H1 (cell line): ENCODE measurements at places on chromosomes 4 and X. TPM values are rescaled to one million over a fixed set of nuclear protein-coding genes. Genes with fewer than 3 reads are reported as not detected.

DNA sequence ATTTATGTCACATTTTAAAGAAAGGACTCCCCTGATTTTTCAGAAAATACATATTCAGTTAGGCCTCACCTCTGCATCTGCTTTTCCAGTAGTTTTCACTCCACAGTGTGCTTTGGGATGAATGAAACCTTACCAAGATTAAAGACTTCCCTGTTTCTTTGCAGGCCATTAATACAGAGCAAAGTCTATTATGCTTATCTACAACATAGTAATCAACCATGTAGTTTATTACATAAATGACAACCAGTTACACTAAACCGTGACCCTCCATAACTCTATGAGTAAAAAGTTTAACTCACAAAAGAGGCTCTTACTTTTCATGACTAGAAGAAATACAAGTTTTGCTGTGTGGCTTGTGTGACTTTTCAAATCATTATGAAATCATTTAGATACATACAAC lies 2.3 kb downstream of the LRRC66 start:
- peaks cover 7% of the 10 kb centered on the region; the same call in 1 of the 2 replicates for H3K36me3 ChIP-seq
- H3K27ac ChIP-seq: no peak overlapping the region
- no peak overlapping the region for H3K4me3 ChIP-seq
- H3K4me1 ChIP-seq: no peaks in the 10 kb centered on the region

DNA sequence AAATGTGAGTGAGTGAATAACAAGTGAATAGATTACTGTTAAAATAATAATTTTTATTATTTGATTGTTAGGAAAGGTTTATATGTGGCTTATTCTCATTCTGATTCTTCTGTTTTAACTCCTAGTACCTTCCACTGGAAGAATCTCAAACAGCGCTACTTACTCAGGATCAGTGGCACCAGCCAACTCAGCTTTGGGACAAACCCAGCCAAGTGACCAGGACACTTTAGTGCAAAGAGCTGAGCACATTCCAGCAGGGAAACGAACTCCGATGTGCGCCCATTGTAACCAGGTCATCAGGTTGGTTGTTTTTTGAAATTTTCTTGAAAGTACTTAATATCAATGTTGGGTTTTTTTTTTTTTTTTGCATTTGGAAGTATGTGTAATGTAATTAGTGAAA lies 117.6 kb upstream of the BMPR1B start:
- H3K27ac ChIP-seq: no peak overlapping the region
- H3K36me3 ChIP-seq: no peaks in the 10 kb centered on the region
- no peaks in the 10 kb centered on the region for H3K27me3 ChIP-seq
- no peak for DNase-seq
- no peak overlapping the region for H3K4me3 ChIP-seq

DNA sequence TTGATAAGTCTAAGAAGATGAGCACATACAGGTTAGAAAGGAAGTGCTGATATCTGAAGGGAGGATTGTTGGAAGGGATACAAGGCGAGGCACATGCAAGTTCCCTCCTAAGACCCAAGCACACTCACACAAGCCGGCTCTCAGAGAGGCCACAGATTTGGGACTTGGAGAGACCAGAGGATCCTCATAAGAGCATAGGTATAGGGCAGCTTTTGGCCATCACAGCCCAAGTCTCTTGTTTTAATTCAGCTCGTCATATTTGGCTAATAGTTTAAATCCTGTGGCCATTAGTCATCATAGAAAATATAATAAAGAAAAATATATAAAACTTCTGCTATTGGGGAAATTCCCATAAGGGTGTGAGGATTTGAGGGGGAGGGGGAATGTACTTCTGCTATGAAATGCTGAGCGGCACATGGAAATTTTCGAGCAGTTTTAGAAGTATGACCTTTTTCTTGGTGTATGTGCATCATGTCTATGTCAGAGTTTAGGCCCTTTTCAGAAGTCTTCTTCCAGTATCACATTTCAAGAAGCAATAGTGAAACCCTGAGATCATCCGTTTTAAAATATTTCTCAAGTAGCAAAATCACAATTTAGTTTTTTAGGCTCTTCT lies 97.7 kb downstream of the NFKB1 start:
- H3K27me3 ChIP-seq: no peaks in the 10 kb centered on the region
- DNase-seq: no peak
- H3K27ac ChIP-seq: no peak overlapping the region
- H3K36me3 ChIP-seq: no peaks in the 10 kb centered on the region
- no peak overlapping the region for H3K4me3 ChIP-seq
- H3K4me1 ChIP-seq: no peaks in the 10 kb centered on the region

DNA sequence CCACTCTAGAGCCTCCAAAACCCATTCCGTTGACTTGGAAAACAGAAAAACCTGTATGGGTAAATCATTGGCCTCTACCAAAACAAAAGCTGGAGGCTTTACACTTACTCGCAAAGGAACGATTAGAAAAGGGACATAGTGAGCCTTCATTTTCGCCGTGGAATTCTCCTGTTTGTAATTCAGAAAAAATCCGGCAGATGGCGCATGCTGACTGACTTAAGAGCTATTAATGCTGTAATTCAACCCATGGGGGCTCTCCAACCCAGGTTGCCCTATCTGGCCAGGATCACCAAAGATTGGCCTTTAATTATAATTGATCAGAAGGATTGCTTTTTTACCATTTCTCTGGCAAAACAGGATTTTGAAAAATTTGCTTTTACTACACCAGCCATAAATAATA lies 60.8 kb downstream of the ZNF732 start:
- no peak overlapping the region for H3K4me3 ChIP-seq
- peak; percentile 39 for DNase-seq
- H3K36me3 ChIP-seq: peaks cover 13% of the 10 kb centered on the region; the same call in 1 of the 2 replicates
- no peaks in the 10 kb centered on the region for H3K4me1 ChIP-seq
- H3K27ac ChIP-seq: no peak overlapping the region

- H3K4me3 ChIP-seq: no peak overlapping the region
- H3K27me3 ChIP-seq: no peaks in the 10 kb centered on the region
- no peak overlapping the region for H3K27ac ChIP-seq
These were observed 109.4 kb downstream of the SMIM20 start for GRCh38 chr4:26023203-26023972.

DNA sequence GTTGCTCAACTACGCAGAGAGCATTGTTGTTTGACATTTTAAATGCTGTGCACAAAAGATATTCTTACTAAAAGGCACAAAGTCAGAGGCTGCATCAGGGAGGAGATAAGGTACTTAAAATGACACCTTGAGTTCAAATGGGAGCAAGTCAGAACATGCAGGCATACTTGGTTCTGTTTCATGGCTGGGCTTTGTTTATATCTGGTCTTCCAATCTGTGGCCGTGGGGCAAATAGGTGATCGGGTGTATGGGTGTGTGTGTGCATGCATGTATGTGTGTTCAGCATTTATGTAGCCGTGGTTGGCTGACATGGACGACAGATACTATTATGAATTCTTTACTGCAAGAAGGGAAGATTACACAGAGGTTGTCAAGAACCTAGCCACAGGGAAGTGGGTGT lies 106.1 kb downstream of the RASL11B start:
- DNase-seq: no peak
- no peaks in the 10 kb centered on the region for H3K36me3 ChIP-seq
- H3K27me3 ChIP-seq: no peaks in the 10 kb centered on the region
- no peaks in the 10 kb centered on the region for H3K4me1 ChIP-seq
- no peak overlapping the region for H3K4me3 ChIP-seq

DNA sequence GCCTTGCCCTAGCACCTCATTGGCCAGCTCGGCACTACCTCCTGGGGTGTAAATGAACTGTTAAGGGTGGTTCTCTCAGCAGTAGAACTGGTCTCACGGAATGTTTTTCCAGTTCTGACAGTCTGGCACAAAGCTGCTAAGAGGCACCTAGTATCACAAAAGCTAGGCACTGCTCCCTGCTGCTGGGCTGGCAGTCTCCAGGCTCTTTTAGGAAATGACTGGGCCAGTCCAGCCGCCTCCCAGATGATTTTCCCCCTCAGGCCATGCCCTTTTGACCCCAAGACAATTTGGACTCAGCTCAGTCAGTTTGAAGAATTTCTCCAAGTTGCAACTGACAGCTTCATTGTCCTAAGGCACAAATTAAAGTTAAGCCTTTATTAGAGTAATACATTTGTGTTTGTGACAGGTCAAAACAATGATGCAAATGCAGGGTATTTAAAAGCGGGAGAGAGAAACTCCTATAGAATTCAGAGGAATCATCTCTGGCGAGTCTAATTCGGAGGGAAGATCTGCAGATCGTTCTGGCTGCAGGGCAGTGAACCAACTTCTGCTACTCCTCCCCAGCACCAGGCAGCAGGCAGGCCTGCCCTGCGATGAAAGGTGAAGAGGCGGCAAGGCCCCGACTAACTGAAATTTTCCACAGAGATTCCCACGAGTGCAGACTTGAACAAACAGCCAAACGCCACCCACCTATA lies 7.9 kb downstream of the FRMD7 start:
- no peak for DNase-seq
- no peak overlapping the region for H3K27ac ChIP-seq
- no peaks in the 10 kb centered on the region for H3K36me3 ChIP-seq

- no peak overlapping the region for H3K4me3 ChIP-seq
- no peak overlapping the region for H3K27ac ChIP-seq
- no peak for DNase-seq
- H3K36me3 ChIP-seq: no peaks in the 10 kb centered on the region
- no peaks in the 10 kb centered on the region for H3K27me3 ChIP-seq
These were observed 5.1 kb upstream of the RBM41 start for GRCh38 chrX:107123750-107124149.

- DNase-seq: no peak
- no peaks in the 10 kb centered on the region for H3K27me3 ChIP-seq
- no peak overlapping the region for H3K27ac ChIP-seq
- no peaks in the 10 kb centered on the region for H3K36me3 ChIP-seq
These were observed 53.1 kb downstream of the RAB28 start for GRCh38 chr4:13430834-13431568.

- H3K27me3 ChIP-seq: no peaks in the 10 kb centered on the region
- no peak for DNase-seq
- no peaks in the 10 kb centered on the region; the same call in 1 of the 2 replicates for H3K4me1 ChIP-seq
- H3K4me3 ChIP-seq: no peak overlapping the region
- no peaks in the 10 kb centered on the region for H3K36me3 ChIP-seq
These were observed 56.9 kb downstream of the ACOX3 start for GRCh38 chr4:8383451-8384160.

DNA sequence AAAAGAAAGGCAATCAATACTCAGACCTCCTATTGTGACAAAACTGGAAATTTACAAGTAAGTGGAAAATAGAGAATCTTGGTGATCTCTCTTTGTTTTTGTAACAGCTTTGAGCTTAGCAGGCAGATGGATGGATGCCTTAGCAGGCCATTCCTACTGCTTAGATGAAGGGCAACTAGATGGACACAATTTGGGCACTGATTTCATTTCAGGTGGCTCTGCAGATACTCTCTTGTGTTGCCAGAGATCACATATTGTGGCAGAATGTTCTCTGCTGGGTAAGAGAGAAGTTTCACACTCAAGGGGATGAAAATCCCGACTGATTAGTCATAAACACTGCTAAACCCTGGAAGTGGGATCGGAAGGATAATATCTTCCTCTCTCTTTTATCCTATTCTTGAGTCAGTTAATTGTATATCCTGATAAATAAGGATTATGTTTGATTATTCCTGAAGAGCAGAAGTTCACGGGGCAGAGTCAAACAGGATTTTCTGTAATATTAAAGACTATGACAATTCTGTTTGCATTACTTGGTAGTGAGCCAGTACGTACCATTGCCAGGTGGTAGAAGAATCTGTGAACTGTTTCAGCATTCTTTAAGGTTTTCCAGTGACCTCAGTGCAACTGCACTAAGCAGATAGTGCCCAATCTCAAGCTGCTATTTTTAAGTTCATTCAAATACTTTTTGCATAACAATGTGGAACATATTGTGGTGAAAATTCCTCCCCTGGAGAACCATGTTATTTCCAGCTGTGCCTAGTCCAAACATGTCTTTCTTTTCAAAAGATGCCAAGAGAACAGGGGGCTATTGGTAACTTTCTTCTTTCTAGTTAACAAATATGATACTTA lies 974.3 kb downstream of the FSTL5 start:
- H3K27ac ChIP-seq: no peak overlapping the region
- H3K36me3 ChIP-seq: no peaks in the 10 kb centered on the region
- no peak for DNase-seq
- no peaks in the 10 kb centered on the region for H3K27me3 ChIP-seq

DNA sequence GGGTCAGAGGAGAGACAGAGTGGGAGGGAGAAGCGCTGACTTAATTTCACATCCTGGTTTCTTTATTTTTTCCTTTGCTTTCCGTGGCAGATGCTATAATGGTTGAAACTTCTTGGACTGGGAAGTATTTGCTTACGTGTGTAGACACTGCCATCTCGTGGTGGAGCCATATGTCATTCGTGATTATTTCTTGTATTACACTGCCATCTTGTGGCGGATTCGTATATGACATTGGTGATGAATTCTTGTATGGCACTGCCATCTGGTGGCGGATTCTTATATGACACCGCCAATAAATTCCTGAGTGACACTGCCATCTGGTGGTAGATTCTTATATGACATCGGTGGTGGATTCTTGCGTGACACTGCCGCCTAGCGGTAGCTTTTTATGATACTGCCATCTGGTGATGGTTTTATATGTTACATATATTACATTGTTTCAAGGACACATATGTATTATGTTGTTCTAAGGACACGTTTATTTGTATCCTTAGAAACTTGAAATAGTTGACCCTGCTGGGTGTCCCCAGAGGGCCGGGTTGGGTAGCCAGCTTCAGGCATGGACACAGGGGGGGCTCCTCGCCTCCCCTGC lies 37.3 kb upstream of the CLCN4 start:
- H3K36me3 ChIP-seq: 0 out of 2 replicates have a peak, but pooled peaks cover 3% of the 10 kb centered on the region
- no peaks in the 10 kb centered on the region for H3K27me3 ChIP-seq
- no peaks in the 10 kb centered on the region for H3K4me1 ChIP-seq
- H3K4me3 ChIP-seq: no peak overlapping the region
- peak; percentile 60 for DNase-seq
- no peak overlapping the region for H3K27ac ChIP-seq

DNA sequence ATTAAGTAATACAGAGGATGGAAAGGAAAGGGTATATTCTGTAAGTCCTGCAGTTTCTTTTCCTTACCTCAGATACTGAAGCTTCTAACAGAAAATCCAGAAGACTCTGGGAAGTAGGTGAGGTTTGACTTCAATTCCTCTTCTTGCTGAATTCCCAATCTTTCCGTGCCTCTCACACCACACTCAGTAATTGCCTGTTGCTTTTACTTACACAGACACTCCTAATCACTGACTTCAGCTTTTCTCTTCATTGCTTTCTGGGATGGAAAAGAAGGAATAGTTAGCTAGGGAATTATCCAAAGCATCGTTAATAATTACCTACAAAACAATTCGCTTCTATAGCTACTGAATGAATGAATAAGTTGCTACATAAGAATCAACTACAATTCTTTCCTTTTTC lies 163.6 kb downstream of the FBXO8 start:
- H3K27me3 ChIP-seq: no peaks in the 10 kb centered on the region
- no peaks in the 10 kb centered on the region for H3K4me1 ChIP-seq
- DNase-seq: no peak
- no peak overlapping the region for H3K4me3 ChIP-seq

The HMGB3 gene
- 340 and 346 TPM in 2 replicates for total RNA-seq

The ODAPH gene
- not detected in 2 replicates for total RNA-seq

The TLR7 gene
- total RNA-seq: not detected in 2 replicates

The CRLF2 gene
- total RNA-seq: not detected in 2 replicates

The NAA11 gene
- total RNA-seq: not detected in 2 replicates

The TMEM144 gene
- 1.6 and 2.6 TPM in 2 replicates for total RNA-seq

The PARM1 gene
- total RNA-seq: 5.2 and 5.3 TPM in 2 replicates

The AR gene
- 10.6 and 10.7 TPM in 2 replicates for total RNA-seq

The STAP1 gene
- total RNA-seq: not detected in 2 replicates

The GYPA gene
- total RNA-seq: not detected in 2 replicates
